ENCODE measurements at places on chromosomes 12 and 14.

- no peak for DNase-seq
Observed at GRCh38 chr14:68849416-68849815, 56.5 kb upstream of the ZFP36L1 start.

- DNase-seq: no peak
Observed at GRCh38 chr12:126993898-126994297, 1273.1 kb upstream of the TMEM132C start.

DNA sequence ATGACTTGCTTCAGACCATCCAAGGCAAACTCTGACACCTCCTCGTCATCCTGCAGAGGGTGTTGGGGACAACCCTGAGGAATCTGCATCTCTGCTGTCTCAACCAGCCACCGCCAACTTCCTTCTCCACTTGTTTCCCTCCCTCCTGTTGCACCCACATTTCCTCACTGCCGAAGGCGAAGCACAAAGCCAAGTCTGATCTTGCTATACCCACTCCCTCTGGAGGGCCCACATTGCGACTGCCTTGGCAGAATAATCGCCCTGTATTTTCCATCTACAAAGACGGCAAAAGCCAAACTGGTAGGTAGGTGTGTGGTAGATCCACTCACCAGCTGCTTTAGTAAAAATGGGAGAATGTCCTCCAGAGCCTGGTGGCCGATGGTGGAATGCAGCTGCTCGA, 21.8 kb upstream of the RAB35 start:
- DNase-seq: no peak

- DNase-seq: no peak
Observed at GRCh38 chr12:11965258-11965910, 105.4 kb upstream of the BCL2L14 start.

GRCh38 chr14:34851395-34851794, 23.8 kb downstream of the BAZ1A start:
- DNase-seq: peak; percentile 65

All from fibroblast of skin of back (primary cell).